ENCODE measurements at places on chromosomes 5 and 9. TPM values are rescaled to one million over a fixed set of nuclear protein-coding genes. Genes with fewer than 3 reads are reported as not detected.
A peak's percentile ranks its signal among the peaks of the same experiment; 100 is the strongest.

Gene SPATA31C1
- total RNA-seq = not detected

Gene F2RL1
- 2.1 TPM for total RNA-seq

Gene SLC6A3
- not detected for total RNA-seq

Gene TNFSF15
- total RNA-seq = not detected

Gene PGM5
- not detected for total RNA-seq

Gene ESM1
- 22.7 TPM for total RNA-seq

Gene SLC1A3
- 5.0 TPM for total RNA-seq

Gene ZDHHC11
- total RNA-seq = 8.9 TPM

Gene SPINK6
- 0.52 TPM for total RNA-seq

- DNase-seq = peak; percentile 63
Measured at GRCh38 chr5:54229041-54229780, 81.2 kb downstream of the ARL15 start.

GRCh38 chr5:173963867-173964441 is 25.0 kb upstream of the C5orf47 start:
- peak; percentile 31 for DNase-seq

- no peak for DNase-seq
Measured at GRCh38 chr5:163252950-163253349, 184.4 kb upstream of the CCNG1 start.

GRCh38 chr5:94366811-94367210 is 251.6 kb downstream of the KIAA0825 start:
- no peak for DNase-seq

- no peak for DNase-seq
Measured at GRCh38 chr5:128673000-128673399, 135.0 kb upstream of the FBN2 start.

DNA sequence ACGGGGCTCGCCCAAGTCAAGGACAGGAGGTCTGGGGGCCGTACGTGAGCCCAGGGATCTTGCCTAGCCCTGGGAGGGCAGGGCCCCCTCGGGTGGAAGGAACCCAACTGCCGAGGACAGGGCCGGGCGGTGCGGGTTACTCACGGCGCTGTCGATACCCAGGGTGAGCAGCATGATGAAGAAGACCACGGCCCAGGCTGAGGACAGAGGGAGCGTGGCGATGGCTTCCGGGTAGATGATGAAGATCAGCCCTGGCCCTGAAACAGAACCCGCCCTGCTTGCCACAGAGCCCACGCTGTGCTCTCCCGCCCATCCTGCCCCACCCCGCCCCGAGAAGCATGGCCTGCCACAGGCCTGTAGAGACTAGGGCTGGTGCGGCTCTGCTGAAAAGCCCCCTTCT is 34.1 kb downstream of the SLC6A3 start:
- DNase-seq = no peak

DNA sequence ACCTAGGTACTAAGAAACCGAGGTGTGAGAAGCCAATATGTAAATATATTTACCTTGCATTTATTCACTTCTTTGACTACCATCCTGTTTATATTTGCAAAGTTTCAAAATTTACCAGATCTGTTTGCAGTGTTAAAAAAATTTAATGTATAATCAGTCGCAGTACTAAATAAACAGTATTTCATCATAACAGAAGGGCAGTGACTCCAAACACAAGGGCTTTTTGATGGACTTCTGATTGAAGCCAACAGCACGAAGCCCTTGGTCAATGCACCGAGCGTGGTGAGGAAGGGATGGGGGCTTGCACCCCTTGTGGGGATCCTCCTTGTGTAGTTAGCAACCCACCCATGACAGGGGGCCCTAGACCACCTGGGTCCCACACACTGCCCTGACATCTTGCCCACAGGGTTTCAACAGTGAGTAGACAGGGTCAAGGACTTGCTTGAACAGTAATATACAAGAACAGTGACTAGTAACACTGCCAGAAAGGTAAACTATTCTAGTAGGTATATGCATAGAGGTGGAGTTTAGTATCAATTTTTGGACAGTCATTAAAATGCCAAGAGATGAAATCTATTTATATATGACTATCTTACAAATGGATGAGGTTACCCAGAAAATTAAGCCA is 52.6 kb upstream of the TBC1D9B start:
- no peak for DNase-seq

DNA sequence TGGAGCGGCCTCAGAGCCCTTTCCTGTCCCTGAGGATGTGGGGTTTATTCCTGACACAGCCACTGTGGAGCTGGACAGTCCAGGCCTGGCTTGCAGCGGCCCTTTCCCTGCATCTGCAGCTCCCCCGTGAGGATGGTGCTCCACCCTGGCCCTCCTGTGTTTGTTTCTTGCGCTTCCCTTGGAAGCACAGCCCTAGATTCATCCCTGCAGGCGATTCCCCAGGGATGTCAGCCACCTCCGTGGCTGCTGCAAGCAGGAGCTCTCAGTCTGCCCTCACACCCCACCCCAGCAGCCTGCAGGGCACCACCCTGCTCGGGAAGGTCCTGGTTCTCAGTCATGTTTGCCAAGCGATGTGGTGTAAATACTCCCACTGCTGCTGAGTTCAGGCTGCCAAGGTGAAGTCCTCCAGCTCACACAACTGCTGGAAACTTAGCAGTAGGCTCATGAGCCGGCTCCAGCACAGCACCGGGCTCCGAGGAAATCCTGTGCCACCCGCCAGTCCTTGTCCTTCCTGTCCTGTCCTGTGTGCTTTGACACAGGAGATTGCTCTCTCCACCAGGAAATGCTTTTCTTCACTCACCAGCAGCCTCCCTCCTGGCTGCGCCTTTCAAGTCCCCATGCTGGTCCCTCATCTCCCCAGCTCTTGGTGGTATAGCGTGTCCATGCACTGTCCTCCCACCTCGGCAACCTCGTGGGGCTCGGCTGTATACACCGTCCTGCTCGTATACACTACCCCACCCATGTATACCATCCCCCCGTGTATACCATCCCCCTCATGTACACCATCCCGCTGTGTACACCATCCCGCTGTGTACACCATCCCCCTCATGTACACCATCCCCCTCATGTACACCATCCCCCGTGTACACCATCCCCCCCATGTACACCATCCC is 16.2 kb downstream of the ROPN1L start:
- no peak for DNase-seq

GRCh38 chr5:170693701-170694100 is 89.8 kb upstream of the GABRP start:
- DNase-seq = no peak

DNA sequence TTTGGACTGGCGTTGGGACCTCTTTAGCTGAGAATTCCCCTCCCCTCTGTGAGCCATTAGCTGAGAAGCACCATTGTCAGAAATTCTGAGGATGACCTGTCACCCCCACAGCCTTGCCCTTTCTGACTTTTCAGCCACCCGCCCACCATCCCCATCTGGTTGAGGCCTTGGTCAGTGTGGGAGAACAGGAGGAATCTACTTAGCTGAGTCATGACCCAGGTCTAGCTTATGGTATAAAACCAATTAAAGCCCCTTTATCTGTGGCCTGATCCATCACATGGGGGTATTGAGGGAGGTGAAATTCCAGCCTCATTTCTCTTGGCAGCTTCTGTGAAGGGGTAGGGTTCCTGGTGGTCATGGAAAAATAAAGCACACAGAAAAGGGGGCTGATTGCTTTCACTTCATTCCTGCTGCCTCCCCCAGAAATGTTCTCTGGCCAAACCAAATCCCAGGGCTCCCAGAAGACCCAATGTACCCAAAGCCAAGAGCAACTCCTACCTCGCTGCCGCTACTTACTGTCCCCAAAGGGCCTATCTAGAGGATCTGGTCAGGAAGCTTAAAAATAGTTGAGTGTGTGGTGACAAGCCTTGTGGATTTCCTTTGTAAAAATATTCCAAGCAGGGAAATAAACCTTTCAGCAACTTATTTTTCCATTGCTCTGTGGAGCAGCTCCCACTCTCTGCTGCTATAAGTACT is 174.8 kb upstream of the TNC start:
- no peak for DNase-seq

DNA sequence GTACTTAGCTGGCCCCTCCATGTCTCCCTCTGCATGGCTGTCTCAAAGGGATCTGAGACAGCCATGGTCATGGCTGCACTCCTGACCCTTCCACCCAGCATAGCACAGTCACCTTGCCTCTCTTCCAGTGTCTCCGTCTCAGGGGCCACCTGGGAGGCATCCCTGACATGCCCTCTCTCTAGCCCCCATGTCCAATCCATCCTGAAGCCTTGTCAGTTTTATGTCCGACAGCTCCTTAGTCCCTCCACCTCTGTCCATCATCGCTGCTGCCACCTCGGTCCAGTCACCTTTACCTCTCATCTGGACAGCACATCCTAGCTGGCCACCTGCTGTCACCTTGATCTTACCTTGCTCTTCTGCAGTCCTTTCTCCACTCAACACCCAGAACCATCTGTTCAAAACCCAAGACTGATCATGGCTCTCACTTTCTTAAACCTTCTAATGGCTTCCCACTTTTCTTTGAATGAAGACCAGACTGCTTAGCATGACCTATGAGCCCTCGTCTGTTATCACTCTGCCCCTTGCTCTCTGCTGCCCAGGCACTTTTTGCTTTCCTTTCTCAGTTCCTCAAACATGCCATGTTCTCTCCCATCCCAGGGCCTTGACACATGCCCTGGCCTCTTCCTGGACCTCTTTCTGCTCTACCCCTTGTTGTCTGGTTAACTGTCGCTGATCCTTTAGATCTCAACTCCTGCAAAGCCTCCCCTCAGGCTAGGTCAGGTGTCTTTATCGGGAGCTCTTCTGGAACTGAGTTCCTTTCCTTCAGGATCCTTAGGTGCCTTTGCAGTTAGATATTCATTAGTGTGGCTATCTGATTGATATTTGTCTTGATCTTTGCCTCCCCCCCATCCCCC is 181.8 kb upstream of the PITX1 start:
- no peak for DNase-seq

DNA sequence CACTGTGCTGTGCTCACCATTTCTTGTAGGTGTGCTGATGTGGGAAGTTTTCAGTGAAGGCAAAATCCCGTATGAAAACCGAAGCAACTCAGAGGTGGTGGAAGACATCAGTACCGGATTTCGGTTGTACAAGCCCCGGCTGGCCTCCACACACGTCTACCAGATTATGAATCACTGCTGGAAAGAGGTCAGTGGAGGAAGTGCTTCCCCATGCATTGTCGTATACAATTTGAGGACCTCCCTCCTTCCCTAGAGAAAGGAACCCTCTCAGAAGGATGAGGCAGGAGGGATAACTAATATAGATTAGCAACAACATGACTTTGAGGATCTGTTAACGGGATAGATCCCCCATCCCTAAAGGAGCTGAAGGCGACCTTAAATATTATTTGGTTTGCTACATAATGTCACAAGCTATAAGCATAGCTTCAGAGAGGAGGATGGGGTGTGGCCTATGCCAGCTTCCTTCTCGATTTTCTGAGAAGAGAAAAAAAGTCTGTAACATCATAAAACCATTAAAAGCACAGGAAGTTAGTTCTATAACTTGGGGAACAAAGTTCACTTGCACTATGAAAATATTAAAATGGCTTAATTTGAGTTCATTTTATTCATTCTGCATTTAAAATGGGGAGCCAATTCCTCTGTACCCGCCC is 17.0 kb upstream of the CYFIP2 start:
- DNase-seq = no peak

DNA sequence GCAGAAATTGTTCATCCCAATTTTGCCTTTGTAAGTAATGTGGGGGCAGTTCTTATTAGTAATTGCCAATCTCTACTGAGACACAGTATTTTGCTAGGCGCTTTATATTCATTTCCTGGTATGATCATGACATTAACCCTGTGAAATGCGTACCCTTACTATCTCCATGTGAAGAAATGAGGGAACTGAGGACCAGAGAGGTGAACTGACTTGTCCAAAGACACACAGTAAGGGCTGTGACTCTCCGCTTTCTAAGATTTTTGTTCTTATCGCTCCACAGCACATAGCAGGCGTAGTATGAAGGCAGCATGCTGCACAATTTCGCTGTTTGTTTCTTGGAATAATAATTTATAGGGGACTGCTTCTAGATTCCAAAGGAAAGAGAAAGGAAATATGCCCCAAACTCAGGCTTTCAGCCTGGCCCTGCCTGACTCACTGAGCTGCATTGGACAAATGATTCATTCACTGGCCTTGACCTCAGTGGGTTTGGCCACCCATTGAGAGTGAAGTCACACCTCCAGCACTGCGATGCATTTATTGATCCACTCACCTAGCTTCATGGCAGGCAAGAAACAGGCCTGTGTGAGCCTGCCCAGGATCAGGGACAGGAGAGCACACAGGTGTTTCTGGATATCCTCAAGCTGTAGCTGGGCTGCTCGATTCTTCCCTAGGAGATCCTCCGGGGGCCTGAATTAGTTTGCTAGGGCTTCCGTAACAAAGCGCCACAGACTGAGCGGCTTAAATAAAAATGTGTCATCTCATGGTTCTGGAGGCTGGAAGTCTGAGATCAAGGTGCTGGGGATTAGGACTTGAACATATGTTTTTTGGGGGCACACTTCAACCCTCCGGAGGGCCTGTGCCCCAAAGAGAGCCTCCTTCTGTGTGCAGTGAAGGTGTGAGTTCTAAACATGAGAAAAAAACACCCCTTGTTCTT is 7.2 kb upstream of the DUSP1 start:
- DNase-seq = peak; percentile 44

GRCh38 chr9:119877306-119877705 is 508.1 kb upstream of the BRINP1 start:
- no peak for DNase-seq

GRCh38 chr5:176780176-176781053 is 29.9 kb upstream of the UNC5A start:
- DNase-seq = no peak

DNA sequence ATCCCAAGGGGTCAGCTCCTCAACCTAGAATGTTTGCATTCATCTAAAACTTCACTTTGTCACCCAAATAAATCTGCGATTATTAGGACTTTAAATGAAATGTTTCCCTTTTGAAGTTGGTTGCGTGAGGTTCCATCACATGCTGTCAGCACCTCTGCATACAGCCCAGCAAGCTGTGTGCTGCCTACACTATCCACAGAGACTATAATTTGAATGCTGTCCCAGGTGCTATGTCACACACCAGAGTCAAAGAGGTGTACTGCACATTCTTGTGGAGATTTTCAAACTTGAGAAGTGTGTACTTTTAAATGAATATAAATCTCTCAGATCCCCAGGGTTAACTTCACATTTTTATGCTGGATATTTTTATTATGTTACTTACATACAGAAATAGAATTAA is 19.3 kb upstream of the CKS2 start:
- DNase-seq = no peak
